ENCODE measurements at places on chromosomes 4 and X.

GRCh38 chr4:31748382-31748781 is 1028.2 kb downstream of the PCDH7 start:
- DNase-seq = no peak

DNA sequence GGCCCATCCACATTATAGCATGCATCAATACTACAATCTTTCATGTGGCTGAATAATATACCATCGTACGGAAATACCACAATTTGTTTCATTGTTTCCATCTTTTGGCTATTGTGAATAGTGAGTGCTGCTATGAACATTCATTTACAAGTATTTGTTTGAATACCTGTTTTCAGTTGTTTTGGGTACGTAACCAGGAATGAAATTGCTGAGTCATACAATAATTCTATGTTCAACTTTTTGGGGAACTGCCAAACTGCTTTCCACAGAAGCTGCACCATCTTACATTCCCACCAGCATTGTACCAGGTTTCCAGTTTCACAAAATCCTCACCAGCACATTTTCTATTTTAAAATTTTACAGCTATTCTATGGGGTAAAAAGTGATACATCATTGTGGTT is 28.5 kb upstream of the MANBA start:
- no peak for DNase-seq

GRCh38 chr4:87392183-87392582 is 1.2 kb upstream of the HSD17B11 start:
- no peak for DNase-seq

DNA sequence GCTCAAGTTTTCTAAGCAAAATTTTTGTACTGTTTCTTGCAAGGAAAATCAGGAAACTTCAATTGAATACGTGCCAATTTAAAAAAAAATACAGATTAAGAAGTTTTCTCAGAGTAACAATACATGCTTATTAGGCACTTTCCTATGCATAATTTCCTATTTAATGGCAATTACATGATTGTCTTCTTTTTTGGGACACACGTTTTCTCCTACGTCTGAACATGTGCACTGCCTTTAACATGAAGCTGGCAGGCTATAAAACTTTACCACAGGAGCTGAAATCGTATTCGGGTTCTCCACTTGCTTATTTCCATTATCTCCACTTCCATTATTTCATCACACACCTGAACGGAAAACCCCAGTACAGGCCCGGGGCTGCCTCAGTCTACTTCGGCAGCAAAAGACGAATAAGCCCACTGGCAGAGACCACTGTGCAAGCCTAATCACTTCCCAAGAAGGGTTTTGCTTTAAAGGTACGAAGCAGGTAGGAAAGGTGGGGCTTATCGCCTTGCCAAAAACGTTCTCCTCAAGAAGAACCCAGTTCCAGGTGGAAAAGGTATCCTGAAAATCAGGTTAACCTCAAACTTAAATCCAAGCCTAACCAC is 575 bp downstream of the RCHY1 start:
- DNase-seq = no peak

DNA sequence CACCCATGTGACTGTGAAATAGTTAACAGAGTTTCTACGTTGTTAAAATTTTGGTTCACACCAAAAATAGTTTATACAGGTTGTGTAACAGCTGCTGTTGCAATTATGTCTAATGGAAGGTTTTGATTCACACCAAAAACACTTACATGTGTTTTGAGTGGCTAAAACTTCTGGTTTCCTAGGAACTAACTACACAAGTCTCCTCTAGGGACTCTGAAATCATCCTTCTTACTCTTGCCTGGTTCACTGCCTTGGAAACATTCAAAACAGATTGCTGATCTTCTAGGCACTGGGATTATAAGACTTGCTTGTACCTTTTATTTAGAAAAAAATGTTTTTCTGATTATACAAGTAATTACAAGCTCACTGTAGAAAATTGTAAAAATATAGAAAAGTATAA is 14.9 kb upstream of the MORC4 start:
- DNase-seq = no peak

DNA sequence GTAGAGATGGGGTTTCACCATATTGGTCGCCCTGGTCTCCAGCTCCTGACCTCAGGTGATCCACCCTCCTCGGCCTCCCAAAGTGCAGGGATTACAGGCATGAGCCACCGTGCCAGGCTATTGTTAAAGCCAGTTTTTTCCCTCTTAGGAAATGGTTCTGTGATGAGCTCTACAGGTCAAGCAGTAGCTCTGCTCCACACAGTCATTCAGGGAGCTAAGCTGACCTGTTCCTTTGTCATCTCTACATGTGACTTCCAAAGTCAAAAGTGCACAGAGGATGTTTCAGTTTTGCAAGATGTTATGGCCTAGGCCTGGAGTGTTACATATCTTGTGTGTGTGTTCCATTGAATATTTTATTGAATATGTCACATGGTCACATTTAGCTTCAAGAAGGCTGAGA is 11.4 kb downstream of the MCUB start:
- no peak for DNase-seq

DNA sequence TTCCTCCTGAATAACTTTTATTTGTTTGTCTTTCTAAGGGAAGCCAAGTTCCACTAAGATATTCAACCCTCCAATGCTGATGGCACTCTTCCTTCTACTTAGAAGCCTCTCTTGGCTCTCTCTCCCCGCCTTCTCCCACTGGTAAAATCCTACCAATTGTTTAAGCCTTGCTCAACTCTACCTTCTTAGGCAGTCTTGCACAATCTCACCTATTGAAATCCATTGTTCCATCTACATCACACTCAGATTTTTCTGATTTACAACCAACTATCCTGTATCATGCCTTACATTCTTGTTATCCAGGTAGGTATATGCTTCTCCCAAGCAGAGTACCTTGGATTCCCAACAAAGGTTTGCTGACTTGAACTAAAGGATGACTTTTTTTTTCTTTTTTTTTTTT is 69.1 kb downstream of the NR3C2 start:
- DNase-seq = no peak

DNA sequence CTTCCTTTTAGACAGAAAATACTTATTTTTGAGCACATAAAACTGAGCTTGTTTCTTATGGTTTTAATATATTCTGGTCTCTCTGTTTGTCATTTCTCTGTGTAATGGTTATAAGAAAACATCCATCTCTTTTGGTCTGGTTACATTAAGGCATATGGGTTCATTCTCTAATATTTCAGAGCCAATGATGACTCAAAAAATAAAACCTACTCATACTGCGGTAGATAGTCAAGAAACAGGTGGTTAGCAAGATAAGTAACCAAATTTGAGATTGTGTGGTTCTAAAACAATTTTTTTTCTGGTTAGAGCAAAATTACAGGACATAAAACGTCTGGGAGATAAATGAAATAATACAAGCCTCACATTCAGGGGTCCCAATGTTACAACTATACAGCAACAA is 654.5 kb downstream of the STIM2 start:
- DNase-seq = no peak

- no peak for DNase-seq
These were observed 1016.5 kb downstream of the SH3BGRL start for GRCh38 chrX:82218361-82218760.

Measured in SIG-M5 (cell line).